HFFc6 (cell line): ENCODE measurements at places on chromosomes 7 and 10. TPM values are rescaled to one million over a fixed set of nuclear protein-coding genes. Genes with fewer than 3 reads are reported as not detected.
A peak's percentile ranks its signal among the peaks of the same experiment; 100 is the strongest.

GRCh38 chr10:31381766-31382316 is 62.8 kb downstream of the ZEB1 start:
- no peak for DNase-seq
- H3K36me3 ChIP-seq: no peaks in the 10 kb centered on the region
- peak overlapping the region; percentile 45; the same call in 1 of the 2 replicates for H3K27ac ChIP-seq
- H3K4me1 ChIP-seq: peaks cover 41% of the 10 kb centered on the region
- no peaks in the 10 kb centered on the region for H3K27me3 ChIP-seq

INHBA gene
- total RNA-seq: 17.8 to 29.9 TPM (median 26.2 TPM) in 3 replicates

HOXA1 gene
- 0.31 and 0.39 TPM in 2 replicates for total RNA-seq

- no peaks in the 10 kb centered on the region for H3K4me1 ChIP-seq
- DNase-seq: no peak
- no peak overlapping the region for H3K4me3 ChIP-seq
- peaks cover 2% of the 10 kb centered on the region; the same call in 1 of the 2 replicates for H3K27me3 ChIP-seq
- H3K27ac ChIP-seq: no peak overlapping the region
Observed at GRCh38 chr7:70484255-70484654, 647.7 kb upstream of the GALNT17 start.

GRCh38 chr7:63899691-63900393 is 98.8 kb upstream of the ZNF722 start:
- no peak overlapping the region for H3K27ac ChIP-seq
- H3K36me3 ChIP-seq: no peaks in the 10 kb centered on the region

GRCh38 chr7:37908221-37908788 is 8.3 kb downstream of the SFRP4 start:
- H3K27ac ChIP-seq: no peak overlapping the region
- H3K4me3 ChIP-seq: no peak overlapping the region
- H3K27me3 ChIP-seq: no peaks in the 10 kb centered on the region
- DNase-seq: no peak
- no peaks in the 10 kb centered on the region for H3K4me1 ChIP-seq

- no peak for DNase-seq
- peaks cover 12% of the 10 kb centered on the region for H3K4me1 ChIP-seq
- no peaks in the 10 kb centered on the region; the same call in 1 of the 2 replicates for H3K27me3 ChIP-seq
- H3K27ac ChIP-seq: no peak overlapping the region
Observed at GRCh38 chr10:114603948-114604347, 54.1 kb downstream of the ABLIM1 start.

LIPM gene
- not detected in 3 replicates for total RNA-seq

DNA sequence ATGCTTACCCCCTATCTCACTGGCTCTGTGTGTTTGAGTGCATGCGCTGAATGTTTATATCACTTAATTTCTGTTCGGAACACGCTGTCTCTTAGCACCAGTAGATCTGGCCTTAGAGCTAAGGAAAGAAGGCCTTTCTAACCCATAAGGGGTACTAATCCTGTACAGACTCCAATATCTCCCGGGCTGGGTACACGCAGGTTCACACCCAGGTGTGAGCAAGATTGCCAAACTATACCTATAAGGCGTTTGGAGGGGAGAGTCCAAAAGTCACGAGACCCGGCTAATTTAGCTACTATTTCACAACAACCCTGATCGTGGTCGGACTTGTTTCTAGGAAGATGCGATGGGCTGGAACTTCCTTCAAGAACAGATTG is 727 bp upstream of the PDSS1 start:
- peak overlapping the region; percentile 94 for H3K4me3 ChIP-seq
- no peak for DNase-seq
- peak overlapping the region; percentile 89 for H3K27ac ChIP-seq

DNA sequence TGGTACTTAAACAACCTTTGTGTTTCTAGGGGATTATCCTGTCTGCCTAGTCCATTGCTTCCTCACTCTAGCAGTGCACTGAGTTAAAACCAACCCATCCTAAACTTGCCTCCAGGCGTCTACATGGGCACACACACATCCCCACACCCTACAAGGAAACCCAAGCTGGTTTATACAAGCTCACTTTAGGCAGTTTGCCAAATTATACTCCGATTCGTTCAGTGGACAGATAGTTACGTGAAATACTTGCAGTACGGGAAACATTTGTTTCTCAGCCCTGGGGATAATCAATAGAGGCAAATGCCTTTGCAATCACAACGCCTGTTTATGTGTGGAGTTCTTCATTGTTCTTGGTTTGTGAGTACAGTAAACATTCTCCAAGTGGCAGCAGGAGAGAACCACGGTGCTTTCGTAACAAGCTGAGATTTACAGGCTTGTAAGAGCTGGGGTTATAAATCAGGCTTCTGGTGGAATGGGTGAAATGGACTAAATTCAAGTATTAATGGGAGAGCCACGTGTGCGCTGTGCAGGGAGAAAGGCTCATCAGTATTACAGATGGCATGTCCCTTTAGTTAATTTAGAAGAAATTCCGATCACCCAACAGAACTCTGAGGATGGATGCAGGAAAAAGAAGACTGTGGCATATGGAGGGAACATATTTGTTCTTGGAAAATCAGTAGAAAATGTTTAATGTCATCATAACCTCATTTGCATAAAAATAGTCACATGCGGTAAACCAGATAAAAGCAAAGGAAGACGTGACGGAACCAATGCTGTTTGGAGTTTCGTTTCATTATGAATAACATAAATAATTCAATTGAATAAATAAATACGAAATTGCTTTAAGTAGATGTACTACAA is 217.1 kb downstream of the GALNT17 start:
- no peak overlapping the region for H3K27ac ChIP-seq
- H3K4me1 ChIP-seq: no peaks in the 10 kb centered on the region
- no peaks in the 10 kb centered on the region; the same call in 1 of the 2 replicates for H3K27me3 ChIP-seq
- H3K4me3 ChIP-seq: no peak overlapping the region
- peaks cover 4% of the 10 kb centered on the region; the same call in 1 of the 2 replicates for H3K36me3 ChIP-seq
- no peak for DNase-seq

DNA sequence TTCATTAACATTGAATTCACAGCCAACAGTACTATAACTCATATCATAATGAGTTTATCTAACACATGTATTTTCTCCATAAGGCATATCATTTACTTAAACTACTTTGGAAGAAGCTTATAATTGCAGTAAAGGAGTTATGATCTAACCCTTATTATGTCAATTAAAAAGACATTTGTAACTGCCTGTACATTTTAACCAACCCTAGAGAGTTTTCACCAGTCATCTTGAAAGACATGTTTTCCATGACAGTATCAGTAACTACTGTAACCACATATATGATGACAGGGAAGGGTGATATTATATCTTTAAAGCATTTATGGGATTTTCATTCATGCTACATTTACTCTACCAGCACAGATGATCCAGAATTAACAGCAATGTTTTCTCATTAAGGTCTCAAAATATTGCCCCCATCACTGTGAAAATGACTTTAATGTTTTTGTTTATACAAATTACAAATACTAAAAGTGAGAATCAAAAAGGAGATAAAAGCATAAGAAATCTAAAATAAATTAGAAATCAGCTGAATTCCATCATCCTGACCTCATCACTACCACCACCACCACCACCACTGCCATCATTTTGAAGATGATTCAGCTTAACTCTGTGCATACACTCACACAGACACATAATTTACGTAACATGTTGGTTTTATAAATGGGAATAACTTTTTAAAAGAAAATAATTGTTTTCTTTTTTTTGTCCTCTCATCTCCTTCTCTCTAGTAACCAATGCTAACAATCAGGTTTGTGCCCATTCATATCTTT is 53.6 kb downstream of the MKLN1 start:
- peaks cover 59% of the 10 kb centered on the region for H3K4me1 ChIP-seq
- peak overlapping the region; percentile 51 for H3K4me3 ChIP-seq
- H3K27me3 ChIP-seq: no peaks in the 10 kb centered on the region; the same call in 1 of the 2 replicates
- peak; percentile 77 for DNase-seq
- peaks cover 16% of the 10 kb centered on the region; the same call in 1 of the 2 replicates for H3K36me3 ChIP-seq
- H3K27ac ChIP-seq: peak overlapping the region; percentile 90

GRCh38 chr7:22121702-22122474 is 176.2 kb upstream of the CDCA7L start:
- H3K36me3 ChIP-seq: no peaks in the 10 kb centered on the region
- no peak for DNase-seq
- H3K4me1 ChIP-seq: peaks cover 20% of the 10 kb centered on the region
- peaks cover 3% of the 10 kb centered on the region; the same call in 1 of the 2 replicates for H3K27me3 ChIP-seq
- no peak overlapping the region for H3K27ac ChIP-seq
- no peak overlapping the region for H3K4me3 ChIP-seq

GRCh38 chr7:157414702-157415096 is 77.9 kb downstream of the DNAJB6 start:
- no peak overlapping the region for H3K4me3 ChIP-seq
- no peak for DNase-seq
- peaks cover 19% of the 10 kb centered on the region for H3K4me1 ChIP-seq
- no peak overlapping the region for H3K27ac ChIP-seq
- H3K27me3 ChIP-seq: no peaks in the 10 kb centered on the region; the same call in 1 of the 2 replicates

- no peak overlapping the region for H3K27ac ChIP-seq
- H3K27me3 ChIP-seq: peaks cover 1% of the 10 kb centered on the region; the same call in 1 of the 2 replicates
Observed at GRCh38 chr10:11232222-11232961, 214.7 kb downstream of the CELF2 start.

CPA2 gene
- not detected in 3 replicates for total RNA-seq

HOXA2 gene
- total RNA-seq: 0.17 TPM in 1 of 3 replicates, not detected in the others

DNA sequence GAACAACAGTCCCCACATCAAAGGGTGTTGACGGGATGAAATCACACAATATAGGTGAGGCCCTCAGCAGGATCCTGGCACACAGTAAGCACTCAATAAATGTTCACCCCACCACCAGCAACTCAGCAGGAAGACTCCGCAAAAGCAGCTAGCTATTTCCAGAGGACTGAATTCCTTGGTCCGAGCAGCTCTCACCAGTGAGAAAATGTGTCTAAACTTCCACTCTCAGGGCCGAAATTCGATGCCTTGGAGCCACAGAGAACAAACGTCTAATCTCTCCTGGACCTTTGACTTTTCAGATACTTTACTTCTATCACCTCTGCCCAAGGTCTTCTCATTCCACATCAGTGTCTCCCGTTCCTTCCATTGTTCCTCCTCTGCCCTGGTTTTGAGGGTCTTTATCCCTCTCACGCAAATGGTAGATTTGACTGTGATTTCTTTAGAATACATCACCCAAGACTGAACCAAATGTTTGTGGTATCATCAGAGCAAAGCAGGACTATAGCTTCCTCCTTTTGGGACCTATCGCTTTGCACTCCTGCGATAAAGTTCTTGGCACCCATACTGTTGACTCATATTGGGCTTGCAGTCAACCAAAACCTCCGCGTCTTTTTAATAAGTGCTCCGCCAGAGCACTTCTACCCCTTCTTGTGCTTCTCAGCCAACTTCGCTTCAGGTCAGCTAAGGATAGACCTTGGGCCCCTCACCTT is 903 bp upstream of the NT5C2 start:
- H3K4me3 ChIP-seq: peak overlapping the region; percentile 91
- H3K27ac ChIP-seq: peak overlapping the region; percentile 82
- no peak for DNase-seq
